ENCODE measurements at places on chromosomes 11 and 22.

DNA sequence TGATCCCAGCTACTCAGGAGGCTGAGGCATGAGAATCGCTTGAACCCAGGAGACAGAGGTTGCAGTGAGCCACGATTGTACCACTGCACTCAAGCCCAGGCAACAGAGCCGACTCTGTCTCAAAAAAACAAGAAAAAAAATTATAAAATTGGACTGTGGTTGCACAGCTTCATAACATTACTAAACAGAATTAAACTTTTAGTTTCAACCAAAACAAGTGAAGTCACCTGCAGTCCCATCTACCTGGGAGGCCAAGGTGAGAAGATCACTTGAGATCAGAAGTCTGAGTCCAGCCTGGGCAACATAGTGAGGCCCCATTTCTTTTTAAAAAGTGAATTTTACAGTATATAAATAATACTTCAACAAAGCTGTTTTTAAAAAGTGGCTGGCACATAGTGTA lies 47.8 kb upstream of the CD5 start:
- no peak for DNase-seq

DNA sequence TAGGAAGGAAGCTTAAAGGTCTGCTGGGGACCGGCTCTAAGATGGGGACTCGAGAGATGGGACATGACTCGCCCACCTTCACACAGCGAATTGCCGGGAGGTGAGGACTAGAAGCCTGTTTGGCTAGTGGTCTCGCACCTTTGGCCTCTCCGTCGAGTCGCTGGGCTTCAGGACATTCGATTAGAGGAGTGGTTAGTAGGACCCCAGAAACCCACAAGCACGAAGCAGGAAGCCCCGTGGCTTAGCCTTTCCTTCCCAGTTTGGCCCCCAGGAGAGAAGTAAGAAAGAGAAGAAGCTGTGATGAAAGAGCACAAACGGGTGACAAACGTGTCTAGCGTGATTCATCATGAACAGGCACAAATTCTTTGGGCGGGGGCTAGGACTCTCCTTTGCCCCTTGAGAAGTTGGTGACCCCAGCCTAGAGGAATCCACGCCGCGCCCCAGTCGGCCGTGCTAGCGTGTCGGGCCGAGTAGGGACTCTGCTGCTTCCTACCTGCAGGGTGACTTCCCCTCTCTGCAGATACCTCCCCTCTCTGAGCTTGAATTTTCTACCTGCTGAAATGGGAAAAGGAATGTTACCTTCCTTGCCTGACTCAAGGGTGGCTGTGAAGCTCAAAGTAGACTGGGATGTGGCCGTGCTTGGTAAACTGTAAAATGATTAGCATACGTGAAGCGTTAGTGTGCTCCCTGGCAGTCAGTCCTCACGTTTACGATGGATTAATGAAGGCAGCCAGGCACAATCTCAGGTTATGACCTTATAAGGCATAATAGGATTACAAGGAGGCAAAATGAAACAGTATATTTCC lies 1.1 kb upstream of the ADM start:
- no peak for DNase-seq

- no peak for DNase-seq
Measured at GRCh38 chr11:4086575-4087353, 7.8 kb upstream of the RRM1 start.

GRCh38 chr11:78938971-78939370 lies 364.3 kb upstream of the NARS2 start:
- DNase-seq, result no peak

- DNase-seq, result no peak
Measured at GRCh38 chr11:78010304-78010703, 12.8 kb downstream of the KCTD14 start.

DNA sequence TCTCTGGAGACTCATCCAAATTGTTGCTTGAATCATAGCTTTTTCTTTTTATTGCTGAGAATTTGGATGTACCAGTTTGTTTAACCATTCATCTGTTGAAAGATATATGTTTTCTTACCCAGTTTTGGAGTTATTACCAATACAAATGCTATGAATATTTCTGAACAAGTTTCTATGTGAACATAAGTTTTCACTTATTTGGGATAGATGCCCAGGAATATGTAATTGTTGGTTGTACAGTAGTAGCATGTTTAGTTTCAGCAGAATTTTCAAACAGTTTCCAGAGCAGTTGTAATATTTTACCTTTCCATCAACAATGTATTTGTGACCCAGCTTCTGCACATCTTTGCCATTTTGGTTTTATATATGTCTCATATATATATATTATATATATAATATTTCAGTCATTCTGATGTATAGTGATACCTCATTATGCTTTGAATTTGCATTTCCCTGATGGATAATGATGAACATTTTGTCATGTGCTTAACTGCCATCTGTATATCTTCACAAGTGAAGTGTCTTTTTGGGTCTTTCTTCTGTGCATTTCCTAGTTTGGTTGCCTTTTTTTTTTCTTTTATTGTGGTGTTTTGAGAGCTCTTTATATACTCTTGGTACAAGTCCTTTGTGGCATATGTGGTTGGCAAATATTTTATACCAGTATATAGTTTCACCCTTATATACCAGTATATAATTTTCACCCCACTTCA lies 118.8 kb downstream of the LUZP2 start:
- DNase-seq, result no peak

GRCh38 chr11:119258983-119259382 lies 52.8 kb downstream of the CBL start:
- no peak for DNase-seq

- DNase-seq, result peak; percentile 85
Measured at GRCh38 chr11:12043959-12044791, 35.7 kb upstream of the DKK3 start.

DNA sequence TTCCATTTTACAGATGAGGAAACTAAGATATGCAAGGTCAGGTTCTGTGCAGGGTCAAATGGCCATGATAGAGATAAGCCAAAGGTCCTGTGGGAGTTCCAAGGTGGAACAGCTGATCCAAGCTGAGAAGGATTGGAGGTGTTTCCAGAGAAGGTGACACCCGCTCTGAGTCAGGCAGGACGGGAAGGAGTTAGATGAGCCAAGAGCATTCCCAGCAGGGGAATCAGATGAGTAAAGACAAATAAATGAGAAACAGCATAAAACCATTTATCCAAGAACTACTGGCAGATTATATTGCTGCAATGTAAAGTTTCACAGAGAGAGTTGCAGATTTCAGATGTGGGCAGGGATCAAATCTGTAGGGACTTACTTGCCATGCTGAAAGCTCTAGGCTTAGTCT lies 18.9 kb upstream of the HEPHL1 start:
- no peak for DNase-seq

DNA sequence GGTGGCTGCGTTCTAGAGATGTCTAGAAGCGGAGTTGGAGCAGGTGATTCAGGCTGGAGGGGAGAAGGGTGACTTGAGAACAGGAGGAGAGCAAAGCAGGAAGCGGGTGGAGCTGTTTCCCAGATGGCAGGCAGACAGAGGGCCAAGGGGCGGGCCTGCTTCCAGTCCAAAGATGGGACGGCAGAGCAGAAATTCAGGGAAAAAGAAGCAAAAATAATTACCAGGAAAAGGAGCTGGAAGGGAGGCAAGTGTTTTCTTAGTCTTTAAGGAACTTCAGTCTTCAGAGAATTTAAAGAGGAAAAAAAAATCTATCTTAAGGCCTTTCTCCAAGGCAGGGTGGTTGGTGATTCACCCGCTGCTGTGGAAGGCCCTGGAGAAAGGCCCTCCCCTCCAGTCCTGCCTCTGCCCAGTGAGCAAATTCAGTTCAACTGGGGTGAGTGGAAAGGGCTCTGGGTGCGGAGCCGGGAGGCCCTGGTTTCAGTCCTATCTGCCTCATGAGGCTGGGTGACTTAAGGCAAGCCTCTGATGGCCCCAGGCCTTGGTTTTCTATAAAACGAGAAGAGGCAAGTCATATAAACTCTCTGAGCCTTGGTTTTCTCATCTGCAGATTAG lies 4.5 kb upstream of the CREB3L1 start:
- no peak for DNase-seq

- DNase-seq, result peak; percentile 48
Measured at GRCh38 chr11:58575377-58576020, at the start of gene LPXN. Gene LPXN (minus strand): TSS chr11:58575856. CDS start chr11:58575772, 84 bp downstream.

GRCh38 chr11:19719960-19720359 lies 7.3 kb downstream of the NAV2 start:
- no peak for DNase-seq

- no peak for DNase-seq
Measured at GRCh38 chr11:8672346-8672745, 10.1 kb downstream of the TRIM66 start.

- no peak for DNase-seq
Measured at GRCh38 chr11:1271002-1271401, 38.4 kb downstream of the TOLLIP start.

GRCh38 chr22:42608136-42608822 lies 6.4 kb downstream of the POLDIP3 start:
- DNase-seq, result no peak

- no peak for DNase-seq
Measured at GRCh38 chr22:35580351-35581022, 36.6 kb downstream of the MB start.

DNA sequence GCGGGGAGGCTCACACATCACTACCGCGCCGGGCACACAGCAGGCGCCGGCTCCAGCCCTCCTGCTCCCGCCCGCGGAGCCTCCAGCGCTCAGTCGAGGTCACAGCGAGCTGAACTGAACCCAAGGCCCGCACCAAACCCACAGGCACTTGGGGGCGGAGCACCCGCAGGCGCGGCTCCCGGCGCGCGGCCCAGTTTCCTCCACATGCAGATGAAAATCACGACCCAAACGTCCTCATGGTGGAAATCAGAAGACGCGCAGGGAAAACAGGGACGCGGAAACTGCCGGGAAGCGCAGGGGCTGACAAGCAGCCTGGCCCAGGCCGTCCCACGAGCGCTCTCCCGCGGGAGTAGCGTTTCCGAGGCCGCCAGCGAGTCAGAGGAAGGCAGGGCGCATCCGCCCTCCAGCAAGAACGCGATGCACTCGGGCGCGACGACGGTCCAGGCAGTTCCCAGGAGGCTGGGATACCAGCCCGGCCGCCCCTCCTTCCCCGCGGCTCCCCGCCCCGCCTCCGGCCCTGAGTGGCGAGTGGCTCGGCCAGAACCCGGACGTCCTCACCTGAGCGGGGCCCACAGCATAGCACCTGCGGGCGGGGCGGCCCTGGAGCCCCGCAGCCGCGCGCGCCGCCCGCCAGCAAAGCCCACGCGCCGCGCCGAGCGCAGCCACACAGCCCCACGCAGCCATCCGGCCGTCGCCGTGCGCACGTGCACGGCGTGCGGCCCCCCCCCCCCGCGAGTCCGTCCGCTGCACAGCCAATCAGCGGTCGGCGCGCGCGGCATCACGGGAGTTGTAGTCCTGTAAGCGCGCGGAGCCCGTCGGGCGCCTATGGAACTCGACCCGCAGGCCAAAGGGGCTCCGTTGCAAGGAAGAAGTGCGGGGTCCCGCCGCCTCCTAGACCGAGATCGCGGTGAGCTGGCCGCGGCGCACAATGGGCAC lies at the start of gene HDHD5:
Gene HDHD5, minus strand, starts transcription at position 710 of the 936 bp plus-strand sequence. Its CDS starts 26 bp downstream, at position 684.
- peak; percentile 84 for DNase-seq

GRCh38 chr11:64385945-64386704 lies 27.2 kb downstream of the RPS6KA4 start:
- no peak for DNase-seq

GRCh38 chr11:36360318-36360717 lies 64.2 kb downstream of the PRR5L start:
- no peak for DNase-seq

- DNase-seq, result no peak
Measured at GRCh38 chr11:74070723-74071492, 62.0 kb upstream of the UCP3 start.

DNA sequence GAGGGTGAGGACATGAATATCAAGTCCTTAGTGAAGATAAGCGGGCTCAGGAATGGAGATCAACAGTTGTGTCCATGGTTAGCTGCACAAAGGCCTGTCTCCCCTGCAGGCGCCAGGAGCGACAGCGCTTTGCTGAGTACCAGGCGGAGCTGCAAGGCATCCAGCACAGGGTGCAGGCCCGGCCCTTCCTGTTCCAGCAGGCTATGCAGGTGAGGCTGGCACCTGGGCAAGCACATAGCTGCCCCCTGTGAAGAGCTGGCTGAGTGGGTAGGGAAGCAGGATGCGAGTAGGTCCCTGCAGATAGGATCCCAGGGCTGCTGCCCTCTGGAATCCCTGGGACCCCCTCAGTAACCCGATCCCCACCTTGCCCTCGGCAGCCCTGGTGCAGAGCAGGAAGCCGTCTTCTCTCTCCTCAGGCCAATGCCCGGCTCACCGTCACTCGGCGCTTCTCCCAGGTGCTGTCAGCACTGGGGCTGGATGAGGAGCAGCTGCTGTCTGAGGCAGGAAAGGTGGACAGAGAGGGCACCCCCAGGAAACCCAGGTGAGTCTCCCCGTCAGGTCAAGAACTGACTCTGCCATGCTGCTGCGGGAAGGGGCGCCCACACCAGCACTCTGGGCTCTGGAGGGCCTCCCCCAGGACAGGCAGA lies 2.6 kb upstream of the SART1 start:
- no peak for DNase-seq

DNA sequence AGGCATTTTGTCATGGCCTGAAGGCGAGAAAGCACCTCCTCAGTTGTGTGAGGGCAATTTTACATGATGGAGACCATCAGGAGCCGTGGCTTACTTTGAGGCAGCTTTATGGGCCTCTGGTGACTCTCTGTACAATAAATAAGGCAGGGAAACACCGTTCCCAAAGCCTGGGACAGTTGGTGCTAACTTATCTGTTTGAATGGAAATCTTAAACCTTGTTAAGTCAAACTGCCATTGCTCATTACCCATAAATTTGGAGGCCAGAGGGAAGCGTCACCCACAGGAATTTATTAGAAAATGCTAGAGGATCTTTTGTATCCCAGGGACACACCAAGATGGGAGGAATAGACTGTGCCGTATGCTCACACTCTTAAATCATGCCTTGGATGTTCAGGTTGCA lies 1156.9 kb downstream of the BRD1 start:
- no peak for DNase-seq

GRCh38 chr22:44248926-44249325 lies 63.8 kb downstream of the SHISAL1 start:
- no peak for DNase-seq
